Eye (tissue), 1 donor: ENCODE measurements at places on chromosomes 5 and 9.

DNA sequence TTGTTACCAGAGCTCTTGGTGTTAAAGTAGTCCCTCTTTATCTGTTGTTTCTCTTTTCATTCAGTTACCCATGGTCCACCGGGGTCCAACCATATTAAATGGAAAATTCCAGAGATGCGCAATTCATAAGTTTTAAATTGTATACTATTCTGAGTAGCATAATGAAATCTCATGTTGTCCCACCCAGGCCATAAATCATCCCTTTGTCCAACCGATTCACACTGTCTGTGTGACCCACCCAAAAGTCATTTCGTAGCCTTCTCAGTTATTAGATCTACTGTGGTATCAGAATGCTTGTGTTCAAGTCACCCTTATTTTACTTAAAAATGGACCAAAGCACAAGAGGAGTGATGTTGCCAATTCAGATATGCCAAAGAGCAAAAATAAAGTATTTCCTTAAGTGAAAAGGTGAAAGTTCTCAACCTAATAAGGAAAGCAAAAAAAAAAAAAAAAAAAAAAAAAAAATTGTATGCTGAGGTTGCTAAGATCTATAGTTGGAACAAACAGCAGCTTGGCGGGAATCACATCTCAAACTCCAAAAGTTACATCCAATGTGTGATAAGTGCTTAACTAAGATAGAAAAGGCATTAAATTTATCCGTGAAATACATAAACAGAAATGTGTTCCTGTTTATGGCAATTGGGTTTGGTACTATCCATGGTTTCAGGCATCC lies 106.8 kb upstream of the GPBP1 start:
- no peak for DNase-seq

GRCh38 chr5:37424441-37424840 lies 45.3 kb downstream of the WDR70 start:
- no peak for DNase-seq

GRCh38 chr9:70263421-70263820 lies 4.6 kb downstream of the SMC5 start:
- no peak for DNase-seq

DNA sequence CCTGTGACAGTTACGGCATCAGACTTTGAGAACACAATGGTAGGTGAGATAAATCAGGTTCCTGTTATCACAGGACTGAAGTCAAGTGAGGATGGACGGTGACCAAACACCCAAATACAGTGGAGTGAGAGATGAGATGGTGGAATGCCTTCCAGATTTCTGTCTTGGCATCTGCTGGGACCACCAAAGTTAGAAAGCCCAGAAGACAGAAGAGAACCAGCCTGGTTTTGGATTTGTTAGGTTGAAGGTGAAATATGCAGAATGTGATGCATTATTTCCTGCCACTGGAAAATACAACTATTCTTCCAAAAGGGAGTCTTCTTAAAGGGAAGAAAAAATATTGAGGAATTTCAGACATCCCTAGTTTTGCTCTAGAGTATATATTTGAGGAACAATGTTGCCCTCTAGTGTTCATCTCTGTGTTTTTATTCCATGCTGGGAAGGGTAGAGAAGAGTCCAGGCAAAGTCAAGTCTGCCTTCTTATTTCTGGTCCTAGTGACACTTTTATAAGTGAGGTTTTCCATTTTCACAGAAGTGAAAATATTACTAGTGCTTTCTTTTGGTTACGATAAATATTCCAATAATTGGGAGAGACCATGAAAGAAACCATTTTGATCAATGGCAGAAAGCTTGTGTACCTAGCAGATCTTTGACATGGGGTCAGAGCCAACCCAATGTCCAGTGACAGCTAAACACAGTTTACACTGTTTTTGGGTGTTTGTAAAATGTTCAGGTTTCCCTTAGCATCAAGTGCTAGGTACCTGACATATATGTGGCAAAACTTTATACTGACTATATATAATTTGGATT lies 142.3 kb upstream of the ANKH start:
- DNase-seq = peak; percentile 92

GRCh38 chr9:76417394-76417793 lies 23.2 kb upstream of the RFK start:
- no peak for DNase-seq

- no peak for DNase-seq
These were observed 68.8 kb downstream of the ELL2 start for GRCh38 chr5:95892784-95893354.

GRCh38 chr5:139494256-139494655 lies 11.7 kb upstream of the STING1 start:
- no peak for DNase-seq

DNA sequence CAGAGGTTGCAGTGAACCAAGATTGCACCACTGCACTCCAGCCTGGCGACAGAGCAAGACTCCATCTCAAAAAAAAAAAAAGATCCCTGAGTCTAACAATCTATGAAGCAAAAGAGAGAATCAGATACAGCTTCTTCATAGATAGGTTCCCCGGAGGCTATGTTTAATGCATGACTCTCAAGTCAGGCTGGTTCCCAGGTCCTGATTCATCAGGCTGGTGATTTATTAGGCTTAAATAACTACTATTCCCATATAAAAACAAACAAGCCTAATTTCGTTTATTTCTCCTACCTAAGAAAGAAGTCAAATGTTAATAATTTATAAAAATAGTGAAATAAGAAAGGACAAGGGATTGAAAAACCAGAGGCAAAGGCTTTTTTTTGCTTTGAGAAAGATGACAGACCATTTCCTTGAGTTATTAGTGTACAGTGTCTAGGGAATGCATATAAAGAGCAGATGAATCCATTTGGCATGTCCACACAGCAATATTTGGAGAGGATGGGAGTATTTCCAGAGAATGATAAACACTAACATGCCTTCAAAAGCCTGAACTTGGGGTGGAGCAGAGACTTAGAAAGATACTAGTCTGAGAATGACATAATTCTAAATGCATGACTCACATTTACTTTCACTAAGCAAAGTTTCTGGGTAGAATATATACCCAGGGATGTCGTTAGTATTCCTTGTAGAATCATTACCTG lies 115.3 kb downstream of the NREP start:
- DNase-seq = peak; percentile 7

- DNase-seq = no peak
These were observed 224.5 kb downstream of the BNC2 start for GRCh38 chr9:16645970-16646369.

- no peak for DNase-seq
These were observed 3.9 kb downstream of the MEGF9 start for GRCh38 chr9:120710110-120710981.

DNA sequence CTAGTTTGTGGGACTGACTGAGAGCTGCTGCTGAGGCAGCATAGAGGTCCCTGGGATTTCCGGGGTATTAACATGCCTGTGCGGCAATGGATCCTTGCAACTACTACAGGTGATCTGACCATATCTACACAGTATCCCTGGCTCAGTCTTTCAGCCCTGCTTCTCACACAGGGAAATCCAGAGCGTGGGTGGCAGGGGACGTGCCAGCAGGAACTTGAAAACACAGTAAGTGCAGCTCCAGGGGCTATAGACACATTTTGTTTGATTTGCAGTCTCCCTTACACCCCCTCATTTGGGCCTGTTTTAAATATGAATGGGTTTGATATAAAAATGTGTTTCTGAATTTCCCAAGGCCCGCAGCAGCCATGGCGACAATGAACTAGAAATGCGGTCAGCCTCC lies 209.5 kb downstream of the DCP2 start:
- no peak for DNase-seq

DNA sequence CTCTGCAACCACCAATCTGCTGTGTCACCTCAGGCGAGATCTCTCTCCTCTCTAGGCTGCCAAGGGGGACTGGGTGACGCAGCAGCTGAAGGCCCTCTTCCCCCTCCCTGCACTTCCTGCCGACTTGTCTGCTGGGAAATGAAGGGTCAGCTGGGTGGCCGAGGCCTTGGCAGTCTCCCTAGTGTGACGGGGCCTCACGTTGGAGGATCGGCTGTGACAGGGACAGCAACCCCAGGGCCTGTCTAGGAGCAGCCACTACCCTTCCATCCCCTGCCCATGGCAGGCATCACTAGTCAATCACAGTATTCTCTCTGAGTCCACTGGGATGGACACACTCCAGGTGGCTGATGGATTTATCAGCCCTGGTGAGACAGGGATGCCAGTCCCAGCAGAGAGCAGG lies 107.3 kb upstream of the SARDH start:
- DNase-seq = no peak

GRCh38 chr9:23290973-23291372 lies 535.1 kb downstream of the ELAVL2 start:
- peak; percentile 81 for DNase-seq

DNA sequence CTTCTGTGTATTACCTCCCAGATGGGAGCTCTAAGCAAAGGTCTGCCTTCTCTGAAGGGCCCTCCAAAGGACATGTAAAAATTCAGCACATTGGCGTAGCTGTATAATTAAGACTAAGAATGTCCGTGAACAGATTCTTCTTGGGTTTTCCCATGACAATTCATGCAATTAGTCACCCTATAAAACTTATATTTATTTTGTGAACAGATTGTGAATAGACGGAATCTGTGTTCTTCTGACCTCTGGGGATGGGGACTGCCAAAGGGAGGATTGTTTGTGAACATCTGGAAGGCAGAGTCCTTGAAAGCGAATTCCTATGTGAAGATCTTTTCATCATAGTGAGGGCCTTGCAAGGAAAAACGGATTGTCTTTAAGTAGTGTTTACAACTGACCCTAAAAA lies 111.3 kb downstream of the EGFLAM start:
- no peak for DNase-seq

- peak; percentile 37 for DNase-seq
These were observed 69.3 kb downstream of the NTNG2 start for GRCh38 chr9:132231019-132231701.

DNA sequence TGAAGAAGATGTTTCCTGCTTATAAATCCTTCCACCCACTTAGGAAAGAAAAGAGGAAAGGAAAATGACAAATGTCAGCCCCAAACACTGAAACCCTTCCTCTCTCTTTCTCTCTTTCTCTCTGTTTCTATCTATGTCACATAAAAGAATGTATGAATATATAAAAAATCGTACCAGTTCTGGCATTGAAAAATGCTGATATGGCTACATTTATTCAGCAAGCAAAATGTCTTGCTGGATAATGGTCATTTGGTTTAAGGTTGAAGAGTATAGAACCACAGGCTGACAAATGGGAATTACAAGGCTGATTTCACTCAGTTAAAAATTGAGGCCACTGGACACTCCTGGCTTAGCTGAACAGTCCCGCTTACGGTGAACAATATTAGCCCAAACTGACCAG lies 335.9 kb downstream of the PARP8 start:
- no peak for DNase-seq

GRCh38 chr5:88845081-88845697 lies 37.8 kb downstream of the MEF2C start:
- DNase-seq = peak; percentile 30

- peak; percentile 25 for DNase-seq
These were observed 375.6 kb upstream of the NUDT12 start for GRCh38 chr5:103938146-103938695.

DNA sequence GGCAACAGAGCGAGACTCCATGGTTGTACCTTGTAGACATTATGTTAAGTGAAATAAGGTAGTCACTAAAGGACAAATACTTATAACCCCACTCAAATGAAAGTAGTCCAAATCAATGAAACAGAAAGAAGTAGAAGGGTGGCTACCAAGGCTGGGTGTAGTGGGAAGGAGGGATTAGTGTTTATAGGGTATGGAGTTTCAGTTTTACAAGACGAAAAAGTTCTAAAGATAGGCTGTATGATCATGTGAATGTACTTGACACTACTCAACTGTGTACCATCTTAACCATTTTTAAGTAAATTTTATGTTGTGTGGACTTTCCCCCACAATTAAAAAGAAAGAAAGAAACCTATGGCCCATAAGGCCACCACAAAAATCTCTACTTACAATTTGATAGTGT lies 32.2 kb downstream of the ALDH7A1 start:
- DNase-seq = no peak

DNA sequence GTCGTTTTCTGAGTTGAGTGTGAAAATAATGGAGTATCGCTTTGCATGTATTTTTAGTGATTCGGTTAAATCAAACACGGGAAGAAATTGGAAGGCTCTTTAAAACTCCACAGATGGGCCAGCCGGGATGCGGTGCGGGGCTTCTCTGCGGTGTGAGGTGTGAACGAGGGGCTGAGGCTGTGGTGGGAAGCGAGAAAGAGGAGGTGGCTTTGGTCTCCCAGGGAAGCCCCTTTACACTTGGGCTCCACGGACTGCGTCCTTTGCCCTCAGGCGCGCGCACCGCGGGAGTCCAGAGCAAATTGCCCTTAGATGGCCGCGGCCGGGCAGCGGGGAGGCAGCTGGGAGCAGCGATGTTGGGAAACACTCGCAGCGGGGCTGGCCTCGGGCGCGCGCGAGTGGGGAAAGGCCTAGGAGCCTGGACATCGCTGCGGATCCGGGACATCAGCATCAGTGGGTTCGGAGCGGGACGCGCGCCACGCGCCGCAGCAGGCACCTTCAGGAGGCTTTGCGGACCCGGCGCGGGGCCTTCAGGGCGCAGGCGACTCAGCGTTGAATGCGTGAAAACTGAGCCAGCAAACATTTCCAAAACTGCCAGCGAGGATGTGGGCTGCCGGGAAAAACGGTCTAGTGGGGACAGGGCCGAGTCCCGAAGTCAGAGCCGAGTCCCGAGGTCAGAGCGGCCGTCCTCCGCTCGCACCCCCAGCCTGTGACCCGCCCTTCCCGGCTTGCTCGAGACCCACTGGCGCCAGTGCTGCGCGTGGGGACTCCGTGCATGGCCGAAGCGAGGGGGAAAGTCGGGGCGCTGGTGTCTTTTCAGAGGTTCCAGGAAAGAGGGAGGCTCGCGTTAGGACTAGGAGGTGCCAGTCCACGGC lies 6.5 kb downstream of the IRX1 start:
- DNase-seq = peak; percentile 67

GRCh38 chr5:179731791-179732411 lies 721 bp upstream of the MAML1 start:
- DNase-seq = no peak

DNA sequence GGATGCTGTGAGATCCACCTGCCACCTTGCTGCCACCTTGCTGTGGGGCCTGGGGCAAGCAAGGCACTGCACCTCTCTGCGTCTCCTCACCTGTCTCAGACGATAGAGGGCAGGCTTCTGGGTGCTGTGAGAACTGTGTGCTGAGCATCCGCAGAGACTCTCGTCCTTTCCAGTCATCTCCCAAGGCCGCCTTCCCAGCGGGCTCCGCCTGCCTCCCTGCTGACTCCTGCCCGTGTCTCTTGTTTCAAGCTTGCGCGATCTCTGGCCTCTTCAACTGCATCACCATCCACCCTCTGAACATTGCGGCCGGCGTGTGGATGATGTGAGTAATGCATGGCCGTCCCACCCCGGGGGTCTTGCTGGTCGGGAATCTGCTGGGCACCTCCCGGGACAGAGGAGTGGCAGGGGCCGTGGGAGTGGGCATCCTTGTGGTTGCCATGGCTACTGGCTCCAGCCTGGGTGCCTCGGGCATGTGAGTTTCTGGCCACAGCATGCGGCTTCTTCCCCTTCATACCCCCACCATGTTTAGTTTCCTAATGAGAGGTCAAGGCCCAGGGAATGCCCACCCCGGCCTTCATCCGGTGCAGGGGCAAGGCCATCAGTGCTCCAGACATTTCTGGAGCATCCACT lies 3.6 kb downstream of the CACFD1 start:
- no peak for DNase-seq
